ENCODE measurements at places on chromosomes 2 and 18. TPM values are rescaled to one million over a fixed set of nuclear protein-coding genes. Genes with fewer than 3 reads are reported as not detected.
A peak's percentile ranks its signal among the peaks of the same experiment; 100 is the strongest.

DNA sequence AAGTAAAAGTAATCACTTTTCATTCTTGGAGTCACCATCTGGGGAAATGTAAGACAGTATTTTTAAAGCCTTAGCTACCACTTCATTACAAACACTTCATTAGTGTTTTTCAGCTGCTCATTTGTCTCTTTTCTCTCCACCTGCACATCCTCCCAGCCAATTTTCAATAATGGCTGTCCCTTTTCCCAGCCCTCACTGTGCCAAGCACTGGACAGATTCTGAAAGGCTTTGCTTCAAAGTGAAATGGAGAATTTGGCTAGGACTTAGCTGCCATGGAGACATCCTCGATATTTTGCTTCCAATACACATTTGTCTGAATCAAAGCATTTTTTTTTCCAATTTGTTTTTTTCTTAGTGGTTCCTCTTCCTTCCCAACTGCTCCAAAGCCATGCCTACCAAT, 272.4 kb upstream of the NRXN1 start:
- DNase-seq: no peak

GRCh38 chr2:225487878-225488416, 88.4 kb downstream of the NYAP2 start:
- no peak for DNase-seq

GRCh38 chr2:130353291-130354138, 2.3 kb upstream of the PTPN18 start:
- no peak for DNase-seq

DNA sequence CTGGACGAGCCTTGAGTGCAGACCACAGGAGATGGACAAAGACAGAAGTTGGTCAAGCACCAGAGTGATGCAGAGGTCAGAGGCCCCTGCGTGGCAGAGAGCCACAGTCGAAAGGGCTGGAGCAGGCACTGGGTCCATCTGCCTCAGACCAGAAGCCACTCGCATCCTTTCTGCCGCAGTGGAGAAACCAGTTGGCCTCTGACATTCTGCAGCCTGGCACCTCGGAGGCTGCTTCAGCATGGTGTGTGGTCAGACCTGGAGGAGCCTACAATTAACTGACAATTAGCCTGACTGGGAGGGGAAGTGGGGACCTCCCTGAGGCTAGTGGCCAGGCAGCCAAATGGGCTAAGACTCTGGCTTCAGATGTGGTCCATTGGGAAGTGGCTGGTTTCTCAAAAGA, 111.1 kb downstream of the SGPP2 start:
- no peak for DNase-seq

DNA sequence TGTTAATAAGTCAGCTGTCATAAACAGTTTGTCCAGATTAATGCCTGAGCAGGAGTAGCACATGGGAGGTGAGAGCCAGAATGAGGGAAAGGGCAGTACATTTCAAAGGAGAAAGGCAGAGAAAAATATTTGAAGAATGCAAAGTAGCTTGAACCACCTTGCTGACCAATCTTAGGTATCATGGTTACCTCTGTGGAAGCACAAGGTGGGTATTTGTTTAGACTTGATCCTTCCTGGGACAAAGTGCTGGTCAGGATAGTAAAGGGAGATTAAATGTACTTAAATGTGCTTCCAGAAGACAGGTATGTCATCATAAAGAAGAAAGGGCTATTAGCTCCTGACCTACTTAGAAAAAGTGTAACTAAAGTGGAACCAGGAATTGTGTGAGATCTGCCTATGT, 105.0 kb downstream of the LRRTM1 start:
- peak; percentile 1 for DNase-seq

The FN1 gene
- total RNA-seq: 4,728 TPM

- DNase-seq: no peak
These were observed 91.9 kb downstream of the COL3A1 start for GRCh38 chr2:189066037-189066436.

- DNase-seq: no peak
These were observed 175.2 kb downstream of the TMEM200C start for GRCh38 chr18:5720132-5720531.

The ALLC gene
- not detected for total RNA-seq

GRCh38 chr2:23571527-23572282, 186.7 kb downstream of the KLHL29 start:
- no peak for DNase-seq

- DNase-seq: peak; percentile 96
These were observed 134.4 kb downstream of the FIGN start for GRCh38 chr2:163601377-163601776.

GRCh38 chr2:112709703-112710102, 11.1 kb upstream of the NT5DC4 start:
- no peak for DNase-seq

The IL37 gene
- not detected for total RNA-seq

- DNase-seq: no peak
These were observed 547.9 kb upstream of the ID2 start for GRCh38 chr2:8133913-8134472.

The TUBA3E gene
- total RNA-seq: not detected

The CRYBA2 gene
- total RNA-seq: not detected

DNA sequence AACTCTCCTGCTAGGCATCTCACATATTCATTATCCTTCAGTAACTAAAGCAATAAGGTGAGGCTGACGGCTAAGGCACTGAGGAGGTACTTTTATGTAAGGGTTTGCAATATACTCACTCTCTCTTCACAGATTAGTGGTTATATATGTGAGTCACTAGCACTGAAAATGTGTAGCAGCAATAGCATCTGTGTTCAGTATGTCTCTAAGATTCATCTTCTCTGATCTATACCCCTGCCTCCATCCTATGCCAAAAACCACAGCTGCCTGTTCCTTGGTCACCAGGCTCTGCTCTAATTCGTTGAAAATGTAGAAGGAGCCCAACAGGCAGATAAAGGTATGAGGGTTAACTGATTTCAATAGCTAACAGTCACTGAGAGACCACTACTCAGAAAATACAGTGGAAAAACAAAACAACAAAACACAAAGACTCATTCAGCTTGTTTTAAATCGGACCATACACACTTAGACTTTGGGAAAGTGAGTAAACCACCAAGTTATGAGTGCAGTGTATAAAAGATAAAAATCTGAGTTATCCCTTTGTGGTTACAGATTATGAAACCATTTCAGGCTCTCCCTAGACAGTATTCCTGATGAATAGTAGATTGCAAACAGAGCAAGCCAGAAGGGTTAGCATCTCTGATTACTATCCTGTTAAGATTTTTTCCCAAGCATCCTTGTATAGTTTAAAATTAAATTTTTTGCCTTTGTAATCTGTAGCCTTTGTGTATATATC, 75.3 kb upstream of the CYP26B1 start:
- no peak for DNase-seq

DNA sequence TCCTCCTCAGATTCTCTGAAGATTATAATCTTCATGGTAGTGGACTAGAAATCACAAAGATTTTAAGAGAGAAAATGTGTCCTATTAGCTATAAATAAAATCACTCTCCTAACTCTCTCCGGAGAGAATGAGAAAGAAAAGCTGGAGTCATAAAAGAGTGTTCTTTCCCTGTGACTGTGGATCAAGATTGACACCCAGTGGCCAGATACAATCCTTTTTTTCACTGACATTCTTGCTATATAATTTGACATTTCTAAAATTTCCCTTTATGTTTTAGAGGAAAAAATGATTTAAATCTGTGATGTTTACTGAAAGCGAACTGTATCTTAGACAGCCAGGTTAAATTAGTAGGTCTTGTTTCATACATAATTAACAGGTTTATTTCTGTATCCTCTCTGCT, 35.4 kb upstream of the LRP2 start:
- DNase-seq: peak; percentile 22

DNA sequence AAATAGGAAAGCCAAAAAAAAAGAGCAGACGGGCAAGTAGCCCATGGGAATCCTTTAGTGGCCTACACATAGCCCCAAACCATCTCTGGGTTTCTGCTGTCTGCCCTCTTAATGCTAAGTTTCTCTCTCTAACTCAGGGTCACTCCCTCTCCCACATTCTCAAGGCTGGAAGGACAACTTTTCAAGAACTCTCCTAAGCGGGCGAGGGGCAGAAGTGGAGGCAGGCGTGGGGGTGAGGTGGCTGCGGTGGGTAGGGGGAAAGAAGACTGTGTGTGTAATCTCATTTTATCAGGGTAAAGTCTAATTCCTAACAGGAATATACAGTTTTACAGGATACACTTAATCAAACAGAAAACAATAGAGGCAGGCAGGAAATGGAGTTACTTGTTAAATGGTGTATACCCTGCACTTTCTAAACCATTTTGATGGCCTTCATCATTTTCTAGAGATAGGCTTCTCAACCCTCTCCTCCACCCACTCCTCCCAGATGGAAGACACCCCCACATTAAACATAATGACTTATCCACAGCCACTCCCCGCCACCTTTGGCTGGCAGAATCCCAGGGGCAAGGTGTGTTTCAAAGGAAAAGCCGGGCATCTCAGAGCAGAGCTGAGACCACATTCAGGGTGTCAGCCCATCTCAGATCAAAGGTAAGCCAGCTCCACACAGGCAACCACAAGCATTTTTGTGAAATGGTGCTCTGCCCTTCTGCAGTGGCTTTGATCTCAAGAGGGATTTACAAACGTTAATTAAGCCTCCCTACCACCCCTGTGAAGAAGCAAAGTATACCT, 6.8 kb downstream of the SMAD7 start:
- DNase-seq: no peak
